ENCODE measurements at places on chromosomes 12 and 14.

DNA sequence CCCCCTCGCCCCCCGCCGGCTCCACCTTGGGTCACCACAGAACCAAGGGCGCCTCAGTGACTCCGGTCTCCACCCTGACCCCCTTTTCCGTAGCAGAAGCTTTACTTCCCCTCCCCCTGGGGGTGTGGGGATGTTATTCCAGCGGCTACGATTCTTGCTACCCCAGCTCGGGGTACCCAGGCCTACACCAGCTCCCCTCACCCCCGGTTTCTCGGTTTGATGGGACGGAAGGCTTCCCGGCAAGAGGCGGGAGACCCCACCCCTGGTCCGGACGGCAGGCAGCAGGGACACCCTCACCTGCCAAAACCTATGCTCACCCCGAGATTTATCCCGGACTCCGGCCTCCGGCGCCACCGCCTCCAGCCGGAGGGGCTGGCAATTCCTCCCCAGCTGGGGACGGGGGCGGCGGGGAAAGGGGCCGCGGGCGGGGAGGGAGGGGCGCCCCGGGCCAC is 619 bp downstream of the RAB15 start:
- DNase-seq, result no peak

DNA sequence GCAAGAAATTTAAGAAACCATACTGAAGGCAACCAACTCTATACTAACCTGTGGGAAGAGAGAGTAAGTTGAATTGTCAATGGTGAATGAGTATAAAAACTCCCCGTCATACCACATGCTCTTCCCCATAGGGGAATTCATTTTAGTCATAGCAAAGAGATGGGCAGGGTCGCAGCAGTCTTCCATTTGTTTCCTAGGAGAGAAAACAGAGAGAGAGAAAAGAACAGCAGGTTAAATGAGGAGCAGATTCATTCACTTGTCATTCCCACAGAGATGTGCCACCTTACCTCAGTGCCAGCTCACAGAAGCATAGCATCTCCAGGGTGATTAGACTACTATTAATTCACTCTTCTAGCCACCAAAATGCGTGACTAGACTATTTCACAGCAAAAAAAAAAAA is 47.4 kb downstream of the ST8SIA1 start:
- no peak for DNase-seq

GRCh38 chr12:112096070-112096469 is 12.5 kb downstream of the NAA25 start:
- peak; percentile 43 for DNase-seq

- peak; percentile 65 for DNase-seq
Observed at GRCh38 chr12:59113831-59114615, 193.7 kb upstream of the LRIG3 start.

- DNase-seq, result no peak
Observed at GRCh38 chr14:54935100-54935499, 32.5 kb upstream of the GCH1 start.

DNA sequence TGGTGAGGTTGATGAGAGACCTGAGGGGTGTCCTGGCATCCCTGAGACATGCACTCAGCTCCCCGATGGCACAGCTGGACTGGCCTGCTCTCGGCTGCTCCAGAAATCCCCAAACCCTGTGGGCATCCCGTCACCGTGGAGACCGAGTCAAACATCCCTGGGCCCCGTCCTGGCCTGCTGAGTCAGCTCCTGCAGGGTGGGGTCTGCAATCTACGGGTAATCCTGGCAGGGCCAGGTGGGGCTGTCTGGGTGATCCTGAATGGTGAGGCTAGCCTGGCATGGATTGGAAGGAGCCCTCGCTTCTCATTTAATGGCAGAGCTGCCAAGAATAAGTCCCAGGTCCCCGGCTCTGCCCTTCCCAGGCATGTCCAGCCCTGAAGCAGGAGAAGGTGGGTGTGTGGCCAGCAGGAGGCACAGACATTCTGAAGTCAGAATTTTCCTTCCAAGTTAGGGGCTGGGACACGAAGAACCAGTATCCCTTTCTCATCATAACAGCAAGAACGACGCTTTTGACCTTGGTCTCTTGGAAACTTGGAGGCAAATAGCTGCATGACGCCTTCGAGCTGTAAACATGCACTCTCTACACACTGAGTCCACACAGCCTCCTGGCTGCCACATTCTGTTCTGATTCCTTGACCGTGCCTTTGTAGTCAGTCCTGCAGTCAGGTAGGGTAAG is 17.7 kb upstream of the SERPINA4 start:
- no peak for DNase-seq

GRCh38 chr14:32977913-32978312 is 39.2 kb downstream of the NPAS3 start:
- no peak for DNase-seq

- DNase-seq, result no peak
Observed at GRCh38 chr12:47820631-47821345, 1.1 kb upstream of the HDAC7 start.

DNA sequence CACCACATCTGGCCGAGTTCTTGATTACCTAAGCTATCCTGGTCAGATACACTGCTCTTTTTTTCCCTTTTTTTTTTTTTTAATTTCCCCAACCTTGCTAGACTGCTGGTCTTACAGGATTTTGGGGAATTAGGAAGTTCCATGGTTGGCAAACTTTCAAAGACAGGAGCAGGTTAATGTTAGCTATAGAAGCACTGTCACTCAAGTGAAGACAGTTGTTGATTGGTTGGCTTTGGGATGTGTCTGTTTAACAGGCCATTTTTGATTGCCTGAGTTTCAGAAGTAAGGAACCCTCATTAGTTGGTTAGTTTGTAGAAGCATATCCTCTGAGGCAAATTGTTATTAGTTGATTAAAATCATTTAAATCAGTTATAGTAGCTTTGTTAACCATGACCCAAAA is 36.8 kb downstream of the RAP1B start:
- no peak for DNase-seq

DNA sequence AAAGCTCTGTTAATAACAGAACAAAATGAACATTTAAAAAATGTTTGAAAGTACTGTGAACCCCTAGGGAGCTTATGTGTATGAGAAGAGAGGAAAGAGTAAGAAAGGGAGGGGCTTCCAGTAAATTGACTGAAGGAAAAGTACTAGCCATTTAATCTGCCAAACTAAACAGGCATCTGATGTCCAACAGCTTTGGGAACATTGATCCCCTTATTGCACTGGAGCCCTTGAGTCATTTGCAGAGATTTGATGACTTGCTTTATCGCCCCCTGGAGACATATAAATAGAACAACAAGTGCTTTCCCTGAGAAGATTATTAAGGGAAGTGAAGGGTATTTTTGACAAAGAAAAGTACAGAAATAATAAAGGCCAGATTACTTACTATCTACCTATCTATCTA is 319.3 kb upstream of the NOVA1 start:
- peak; percentile 3 for DNase-seq

GRCh38 chr14:100988956-100989355 is 85.4 kb upstream of the RTL1 start:
- no peak for DNase-seq

DNA sequence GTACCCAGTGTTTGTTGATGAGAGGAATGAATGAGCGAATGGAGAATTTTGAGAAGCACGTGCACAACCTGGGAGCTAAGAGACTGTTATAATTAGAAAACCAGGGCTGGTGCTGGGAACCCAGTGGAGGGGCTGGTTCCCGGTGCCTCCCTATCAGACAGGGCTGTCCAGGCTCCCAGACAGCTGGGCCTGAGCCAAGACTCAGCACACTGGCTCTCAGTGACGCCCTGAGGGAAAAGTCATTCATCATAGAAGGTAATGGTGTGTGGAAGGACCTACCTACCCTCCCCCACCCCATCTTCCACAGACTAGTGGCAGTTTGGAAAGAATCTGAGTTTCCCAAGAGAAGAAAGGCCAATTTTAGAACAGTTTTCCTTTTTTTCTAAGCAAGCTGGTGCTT is 34.7 kb downstream of the KCNA5 start:
- DNase-seq, result no peak

DNA sequence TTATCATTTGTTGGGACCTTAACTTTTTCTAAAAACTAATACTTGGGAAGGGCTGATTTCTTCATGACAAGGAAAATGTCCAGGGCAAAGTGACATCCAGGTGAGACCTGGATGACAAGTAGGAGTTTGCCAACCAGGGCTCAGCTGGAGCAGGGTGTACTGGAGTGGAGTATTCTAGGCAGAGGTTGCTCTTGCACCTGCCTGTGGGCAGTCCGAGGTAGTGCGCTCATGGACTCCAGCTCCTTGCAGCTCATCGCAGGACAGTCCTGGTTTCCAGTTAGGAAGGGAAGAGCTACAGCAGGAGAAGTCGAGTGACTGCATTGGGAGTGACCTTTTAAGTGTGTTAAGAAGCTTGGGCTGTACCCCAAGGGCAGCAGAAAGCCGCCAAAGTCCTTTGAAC is 175.9 kb downstream of the PELI2 start:
- no peak for DNase-seq

DNA sequence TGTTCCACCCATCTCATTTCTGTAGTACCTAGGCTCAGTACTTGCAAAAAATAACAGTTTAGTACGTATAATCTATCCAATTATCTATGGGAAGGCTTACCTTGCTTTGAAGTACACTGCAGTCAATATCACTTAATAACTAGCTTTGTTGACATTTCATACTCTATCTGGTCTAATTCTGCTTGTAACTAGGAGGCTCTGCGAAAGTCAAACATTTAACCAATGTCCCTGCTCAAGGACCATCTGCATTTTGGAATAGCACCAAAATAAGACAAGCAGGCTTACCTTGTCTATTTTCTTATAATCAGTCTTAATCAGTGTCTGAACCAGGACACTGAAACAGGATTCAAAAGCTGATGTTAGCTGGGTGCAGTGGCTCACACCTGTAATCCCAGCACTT is 39.9 kb downstream of the SLC25A47 start:
- no peak for DNase-seq

GRCh38 chr14:23164250-23164649 is 19.2 kb downstream of the SLC7A8 start:
- DNase-seq, result no peak

DNA sequence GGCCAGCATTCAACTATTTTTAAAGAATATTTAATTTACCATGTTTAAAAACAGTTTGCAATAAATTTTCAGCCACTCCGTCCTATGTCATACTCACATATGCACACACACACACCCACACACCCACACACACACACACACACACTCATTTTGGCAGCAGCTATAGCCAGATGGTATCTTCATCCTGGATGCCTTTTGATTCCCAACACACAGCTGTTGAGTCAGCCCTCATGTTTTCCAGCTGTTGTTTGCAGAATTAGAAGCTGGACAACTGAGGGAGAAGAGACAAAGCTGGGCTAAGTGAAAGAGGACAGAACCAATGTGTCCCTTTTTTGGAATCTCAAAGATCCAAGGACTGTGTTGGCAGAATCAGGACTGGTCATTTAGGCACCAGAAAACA is 80.0 kb upstream of the EGLN3 start:
- DNase-seq, result no peak

DNA sequence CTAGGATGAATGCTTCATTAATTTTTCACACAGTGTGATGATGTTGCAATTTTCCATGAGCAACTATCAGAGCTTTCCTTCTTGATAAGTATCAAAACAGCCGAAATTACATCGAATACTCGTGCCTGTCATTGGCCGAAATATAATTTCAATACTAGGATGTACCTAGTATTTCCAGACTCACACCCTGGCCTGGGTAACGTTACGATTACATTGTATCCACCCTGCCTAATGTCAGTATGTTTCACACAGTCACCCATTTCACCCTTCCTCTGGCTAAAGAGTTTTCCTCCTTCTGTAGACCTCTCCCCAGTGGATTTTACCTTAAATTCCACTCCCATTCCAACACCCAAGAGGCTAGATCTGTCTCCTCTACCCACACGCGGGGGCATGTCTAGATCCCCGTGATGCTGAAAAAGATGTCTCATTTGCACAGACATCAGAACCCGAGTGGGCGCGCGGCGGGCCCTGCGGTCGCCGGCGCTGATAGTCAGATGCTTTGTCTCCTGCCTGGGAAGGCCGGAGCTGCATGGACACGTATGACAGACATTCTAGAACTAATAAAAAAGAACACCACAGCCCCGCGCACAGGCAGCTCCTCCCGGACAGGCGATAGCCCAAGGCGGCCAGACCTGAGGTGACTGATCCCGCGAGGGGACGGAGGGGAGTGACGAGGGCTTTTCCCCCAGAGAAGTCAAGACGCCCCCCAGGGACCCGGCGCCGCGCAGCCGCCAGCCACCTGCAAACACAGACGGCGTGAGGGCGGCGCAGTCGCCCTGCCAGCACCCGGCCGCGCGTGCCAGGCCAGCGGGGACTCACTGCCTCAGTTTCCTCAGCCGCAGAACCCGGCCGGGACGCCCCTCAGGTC is 723 bp downstream of the KIF21A start:
- peak; percentile 70 for DNase-seq

- DNase-seq, result no peak
Observed at GRCh38 chr14:100710826-100711462, 15.7 kb upstream of the DLK1 start.

- no peak for DNase-seq
Observed at GRCh38 chr12:26744697-26745440, 88.1 kb downstream of the ITPR2 start.

- DNase-seq, result peak; percentile 92
Observed at GRCh38 chr12:71938728-71939385, at the start of gene TPH2. Gene TPH2 (plus strand): TSS chr12:71938845. CDS start chr12:71938987, 142 bp downstream.

GRCh38 chr14:81771651-81772275 is 238.1 kb upstream of the SEL1L start:
- DNase-seq, result no peak

Measured in KBM-7 (cell line).